ENCODE measurements at places on chromosomes 4 and X. TPM values are rescaled to one million over a fixed set of nuclear protein-coding genes. Genes with fewer than 3 reads are reported as not detected.
A peak's percentile ranks its signal among the peaks of the same experiment; 100 is the strongest.

SLC6A14 gene
- polyA plus RNA-seq = not detected

FAM13A gene
- polyA plus RNA-seq = 27.6 TPM

- DNase-seq = peak; percentile 36
Measured at GRCh38 chr4:186587416-186588018, 32.1 kb upstream of the MTNR1A start.

GRCh38 chr4:174496631-174497432 lies 25.5 kb downstream of the HPGD start:
- DNase-seq = no peak

DNA sequence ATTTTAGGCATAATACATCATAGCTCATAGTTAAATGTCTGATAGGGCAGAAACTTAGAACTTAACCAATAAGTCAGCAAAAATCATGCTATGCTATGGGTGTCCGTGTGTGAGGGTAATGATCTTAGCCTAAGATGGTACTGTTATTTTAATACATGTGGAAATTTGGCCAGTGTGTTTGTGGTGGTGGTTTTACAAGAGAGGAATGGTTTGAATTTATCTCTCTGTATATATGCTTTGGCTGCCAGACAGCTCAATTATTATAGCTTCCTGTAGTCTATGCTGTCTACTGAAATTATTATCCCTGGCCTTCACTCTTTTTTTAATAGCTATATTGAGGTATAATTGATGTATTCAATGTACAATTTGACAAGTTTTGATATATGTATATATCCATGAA lies 21.3 kb downstream of the ZNF330 start:
- no peak for DNase-seq

DNA sequence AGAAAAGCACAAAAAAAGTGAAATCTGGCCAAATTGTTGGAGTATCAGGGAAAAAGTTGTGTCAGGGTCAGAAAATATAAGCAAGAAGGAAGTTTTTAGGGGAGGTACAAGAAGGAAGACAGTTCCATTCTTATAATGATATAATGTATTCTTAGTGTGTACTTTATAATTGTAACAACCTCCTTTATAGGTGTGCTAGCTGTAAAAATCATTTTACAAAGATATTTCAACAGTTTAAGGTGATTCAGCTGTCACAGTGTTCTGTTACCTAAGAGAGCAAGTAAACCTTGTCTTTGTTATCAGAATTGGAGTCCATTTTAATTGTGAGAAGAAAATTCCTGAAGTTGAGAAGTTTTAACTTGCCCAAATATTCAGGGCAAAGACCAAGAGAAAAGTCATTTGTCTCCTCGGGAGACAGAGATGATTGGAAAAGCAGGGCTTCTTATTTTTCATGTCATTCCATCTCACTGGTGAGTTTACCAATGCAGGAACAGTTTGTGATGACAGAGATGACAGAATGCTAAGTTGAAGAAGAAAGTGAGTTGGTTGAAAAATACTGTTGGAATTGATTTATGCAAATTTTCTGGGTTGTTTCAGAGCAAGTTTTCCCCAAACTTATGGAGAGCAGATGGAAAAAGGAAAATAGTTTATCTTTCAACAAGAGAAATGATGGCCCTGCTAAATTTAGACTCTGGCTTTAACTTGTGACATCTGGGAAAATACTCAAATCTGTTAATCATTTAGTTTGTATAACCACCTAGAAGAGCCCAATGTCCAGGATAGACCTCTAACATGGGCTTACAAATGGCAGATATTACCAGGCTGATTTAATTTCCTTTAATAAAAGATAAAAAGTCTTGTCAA lies 14.8 kb downstream of the INTS6L start:
- DNase-seq = no peak
